ENCODE measurements at places on chromosomes 3 and 15. TPM values are rescaled to one million over a fixed set of nuclear protein-coding genes. Genes with fewer than 3 reads are reported as not detected.

The MELTF gene
- total RNA-seq, result 9.0 TPM

The SOX14 gene
- 1.2 TPM for total RNA-seq

DNA sequence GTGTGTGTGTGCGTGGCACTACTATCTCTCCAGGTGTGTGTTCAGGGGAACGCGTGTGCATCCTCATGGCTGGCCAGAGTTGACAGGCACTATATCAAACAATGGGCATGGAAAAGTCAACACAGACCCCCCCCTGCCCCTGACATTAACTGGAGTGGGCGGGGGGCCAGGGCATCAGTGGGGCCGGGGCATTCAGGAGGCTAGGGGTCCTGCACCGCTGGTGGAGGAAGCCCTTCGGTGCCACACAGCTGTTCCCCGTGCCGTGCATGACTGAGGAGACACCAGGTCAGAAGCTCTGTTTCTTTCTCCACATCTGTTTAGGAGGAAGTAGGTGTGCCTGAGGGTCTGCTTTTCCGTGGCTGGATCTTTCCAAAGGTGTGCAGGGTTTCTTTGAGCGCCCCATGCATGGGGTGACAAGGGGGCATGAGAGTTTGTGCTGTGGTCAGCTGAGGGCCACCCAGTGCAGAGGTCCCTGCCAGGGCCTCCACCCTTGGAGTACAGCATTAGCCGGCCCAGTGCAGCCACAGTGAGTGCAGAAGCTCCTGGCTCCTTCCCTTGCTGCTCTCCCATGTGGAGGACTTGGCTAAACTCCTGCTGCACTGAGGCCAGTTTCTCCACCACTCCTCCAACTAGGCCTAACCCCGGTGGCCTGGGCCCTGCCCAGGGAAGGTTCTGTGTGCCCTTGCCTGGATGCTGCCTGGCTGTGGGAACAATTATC is 7.5 kb downstream of the C3orf22 start:
- no peaks in the 10 kb centered on the region for H3K36me3 ChIP-seq
- no peaks in the 10 kb centered on the region for H3K27me3 ChIP-seq
- H3K4me3 ChIP-seq, result no peak overlapping the region
- H3K27ac ChIP-seq, result no peak overlapping the region
- DNase-seq, result no peak

DNA sequence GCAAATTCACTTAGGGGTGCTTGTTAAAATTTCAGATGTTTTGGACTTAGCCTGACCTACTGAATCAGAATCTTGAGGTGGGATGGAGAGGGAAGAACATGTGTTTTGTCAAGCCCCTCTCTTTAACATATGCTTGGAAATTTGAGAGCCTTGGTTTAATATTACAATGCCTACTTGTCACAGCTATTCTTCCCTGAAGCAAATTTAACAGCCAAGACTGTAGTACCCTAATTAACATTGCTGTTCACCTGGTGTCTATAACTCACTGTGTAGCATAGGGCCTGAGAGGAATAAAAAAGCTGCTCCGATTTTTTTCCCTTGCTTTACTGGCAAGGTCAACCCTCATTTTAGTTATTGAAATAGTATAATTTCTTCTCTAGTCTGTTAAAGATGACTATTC is 880.1 kb downstream of the CADM2 start:
- no peak overlapping the region for H3K4me3 ChIP-seq
- H3K27ac ChIP-seq, result no peak overlapping the region
- H3K4me1 ChIP-seq, result no peaks in the 10 kb centered on the region
- no peak for DNase-seq
- H3K36me3 ChIP-seq, result no peaks in the 10 kb centered on the region

GRCh38 chr3:148211725-148212124 is 486.0 kb upstream of the AGTR1 start:
- DNase-seq, result no peak
- H3K36me3 ChIP-seq, result no peaks in the 10 kb centered on the region
- H3K27ac ChIP-seq, result no peak overlapping the region

- no peaks in the 10 kb centered on the region for H3K36me3 ChIP-seq
- H3K27ac ChIP-seq, result no peak overlapping the region
Observed at GRCh38 chr3:114872588-114872987, 274.5 kb downstream of the ZBTB20 start.

Data from prostate gland (tissue), 2 donors.